ENCODE measurements at places on chromosomes 3 and 15.

- no peak for DNase-seq
Measured at GRCh38 chr3:171095063-171095462, 68.5 kb upstream of the SLC2A2 start.

DNA sequence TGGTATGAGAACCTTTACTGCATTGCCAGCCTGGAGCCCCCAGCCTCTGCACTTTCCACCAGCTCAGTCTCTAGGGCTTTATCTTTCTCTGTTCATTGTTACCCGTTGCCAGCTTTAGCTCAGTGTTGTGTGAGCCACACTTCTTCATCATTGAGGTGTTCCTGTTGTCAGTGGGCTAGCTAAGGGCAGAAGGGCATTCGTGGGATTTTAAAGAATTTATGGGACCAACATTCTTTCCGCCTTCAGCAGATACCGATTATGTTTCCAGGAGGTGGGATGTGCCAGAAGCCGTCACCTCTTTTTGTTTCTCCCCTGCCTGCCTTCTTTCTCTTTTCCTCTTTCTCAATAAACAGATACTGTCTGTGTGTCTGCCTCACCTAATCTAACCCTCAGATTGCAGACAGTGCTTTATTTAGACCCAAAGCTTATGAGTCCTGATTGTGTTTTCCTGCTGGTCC lies 64.5 kb downstream of the PGPEP1L start:
- no peak for DNase-seq

GRCh38 chr3:61637088-61638051 lies 76.0 kb downstream of the PTPRG start:
- peak; percentile 15 for DNase-seq

DNA sequence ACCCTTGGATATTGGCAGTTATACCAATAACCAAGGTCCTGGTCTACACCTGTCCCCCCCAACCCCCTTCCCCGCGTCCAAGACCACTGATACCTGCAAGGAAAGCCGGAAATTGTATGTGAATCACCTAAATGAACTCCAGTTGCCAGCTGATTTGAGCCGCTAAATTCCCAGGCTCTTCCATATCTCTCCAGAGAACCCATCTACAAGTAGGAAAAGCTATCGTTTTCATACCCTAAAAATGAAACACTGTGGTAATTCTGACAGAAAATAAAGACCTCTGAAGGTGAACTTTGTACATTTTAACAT lies 114.2 kb upstream of the ICE2 start:
- DNase-seq = no peak

GRCh38 chr3:34016925-34017587 lies 218.6 kb downstream of the PDCD6IP start:
- DNase-seq = no peak

- DNase-seq = no peak
Measured at GRCh38 chr3:29004885-29005599, 275.8 kb upstream of the RBMS3 start.

GRCh38 chr3:49219132-49219531 lies 47.7 kb downstream of the KLHDC8B start:
- no peak for DNase-seq

DNA sequence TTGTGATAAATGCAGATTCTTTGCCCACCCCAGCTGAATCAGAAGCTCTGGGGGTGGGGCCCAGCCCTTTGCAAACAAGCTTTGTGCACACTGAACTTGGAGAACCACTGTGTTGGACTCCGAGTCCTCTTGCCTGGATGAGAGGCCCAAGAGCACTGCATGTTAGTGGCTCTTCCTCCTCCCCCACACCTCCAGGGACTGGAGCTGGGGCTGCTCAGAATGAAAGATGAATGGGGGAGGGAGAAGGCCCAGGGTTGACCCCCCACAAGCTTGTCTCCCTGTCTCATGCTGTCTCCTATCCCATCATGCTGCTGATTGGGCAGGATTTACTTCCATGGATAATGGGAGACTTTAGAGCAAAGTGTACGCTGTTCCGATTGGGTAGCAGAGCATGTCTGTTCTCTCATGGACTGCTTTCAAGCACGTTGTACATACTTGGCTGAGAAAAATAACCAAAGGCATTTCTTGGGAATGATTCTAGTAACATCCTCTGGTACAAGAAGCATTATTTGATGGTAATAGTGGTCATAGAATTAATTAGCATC lies 99.6 kb downstream of the PGPEP1L start:
- no peak for DNase-seq

DNA sequence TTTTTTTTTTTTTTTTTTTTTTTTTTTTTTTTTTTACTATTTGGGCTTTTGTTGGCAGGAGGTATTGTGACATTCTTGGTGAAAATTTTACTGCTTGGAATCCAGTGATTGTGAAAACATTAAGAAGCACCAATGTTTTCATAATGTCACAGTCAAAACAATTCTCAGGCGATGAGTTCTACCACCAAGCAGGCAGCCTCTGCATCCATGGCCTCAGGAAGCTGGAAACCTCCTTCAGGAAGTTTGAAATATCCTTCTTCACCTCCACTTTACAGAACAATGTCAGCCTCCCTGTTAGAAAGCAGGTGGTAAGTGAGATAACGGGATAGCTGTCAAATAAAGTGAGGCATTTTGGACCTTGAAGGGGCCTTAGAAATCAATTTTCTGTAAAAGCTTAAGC lies 98.3 kb downstream of the MEX3B start:
- no peak for DNase-seq

DNA sequence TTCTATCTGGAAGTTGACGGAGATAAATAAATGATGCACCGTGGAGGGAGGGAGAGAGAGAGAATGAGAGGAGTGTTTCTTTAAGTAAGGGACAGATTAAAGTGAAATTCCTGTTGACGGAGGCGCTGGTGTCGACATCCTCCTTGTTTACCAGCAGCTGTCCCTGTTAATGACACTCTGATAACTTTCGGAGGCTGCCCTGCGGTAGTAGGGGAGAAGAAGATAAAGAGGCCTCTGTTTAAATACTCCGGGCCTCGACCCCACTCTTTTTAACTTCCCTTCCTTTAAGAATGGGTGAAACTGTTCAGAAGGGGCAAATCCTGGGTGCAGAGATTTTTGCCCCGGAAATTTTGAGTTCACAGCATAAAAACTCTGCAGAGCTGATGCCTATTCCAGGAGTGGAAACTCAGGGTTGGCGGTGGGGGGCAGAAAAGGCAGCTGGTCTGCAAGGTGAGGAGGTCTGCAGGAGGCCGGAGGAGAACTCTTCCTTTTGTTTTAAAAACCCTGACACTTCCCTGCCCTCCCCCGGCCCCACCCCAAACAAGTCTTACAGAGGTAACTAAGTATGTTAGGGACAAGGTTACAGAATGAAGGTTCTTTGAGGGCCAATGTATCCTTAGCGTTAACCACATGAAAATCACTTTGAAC lies 276.6 kb upstream of the NR2F2 start:
- no peak for DNase-seq

GRCh38 chr15:57358571-57358970 lies 17.7 kb upstream of the CGNL1 start:
- DNase-seq = no peak

- DNase-seq = peak; percentile 52
Measured at GRCh38 chr3:23685541-23686258, 120.1 kb upstream of the UBE2E1 start.

Measured in ovary (tissue), 10 donors.